ELF-1 (cell line): ENCODE measurements at places on chromosomes 7 and 10.

DNA sequence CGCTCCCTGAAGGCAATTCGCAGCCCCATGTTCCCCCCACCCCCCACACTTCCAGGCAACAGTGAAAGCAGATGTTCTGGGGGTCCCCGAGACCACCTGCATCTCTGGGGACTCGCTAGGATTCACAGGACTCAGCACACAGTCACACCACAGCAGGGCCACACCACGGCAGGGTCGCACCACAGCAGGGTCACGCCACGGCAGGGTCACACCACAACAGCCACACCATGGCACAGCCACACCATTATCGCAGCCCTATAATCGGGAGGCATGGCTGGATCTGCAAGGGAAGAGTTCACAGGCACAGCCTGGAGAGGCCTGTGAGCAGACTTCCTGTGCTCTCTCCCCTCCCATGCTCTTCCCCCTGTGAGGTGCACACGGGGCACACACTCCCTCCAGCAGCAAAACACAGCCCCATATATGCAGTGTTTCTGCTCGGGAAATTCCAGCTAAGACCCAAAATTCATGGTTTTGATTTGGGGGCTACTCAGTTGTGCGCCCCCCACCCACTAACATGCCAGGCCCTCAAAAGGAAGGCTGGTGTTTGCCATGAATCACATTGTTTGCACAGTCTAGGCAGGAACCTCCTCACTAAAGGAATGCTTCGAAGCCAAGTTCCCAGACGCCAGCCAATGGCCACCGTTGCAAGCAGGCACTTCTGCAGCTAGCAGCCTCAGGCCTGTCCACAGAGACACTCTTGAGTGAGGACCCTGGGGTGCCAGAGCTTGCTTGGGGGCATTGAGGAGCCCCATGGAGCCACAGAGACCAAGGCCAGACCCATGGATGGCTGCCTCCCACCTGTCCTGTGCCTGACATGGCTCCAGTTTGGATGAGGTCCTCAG lies 7.0 kb upstream of the DPYSL4 start:
- no peak for DNase-seq

- no peak for DNase-seq
Observed at GRCh38 chr10:33478675-33479125, 144.2 kb upstream of the NRP1 start.

DNA sequence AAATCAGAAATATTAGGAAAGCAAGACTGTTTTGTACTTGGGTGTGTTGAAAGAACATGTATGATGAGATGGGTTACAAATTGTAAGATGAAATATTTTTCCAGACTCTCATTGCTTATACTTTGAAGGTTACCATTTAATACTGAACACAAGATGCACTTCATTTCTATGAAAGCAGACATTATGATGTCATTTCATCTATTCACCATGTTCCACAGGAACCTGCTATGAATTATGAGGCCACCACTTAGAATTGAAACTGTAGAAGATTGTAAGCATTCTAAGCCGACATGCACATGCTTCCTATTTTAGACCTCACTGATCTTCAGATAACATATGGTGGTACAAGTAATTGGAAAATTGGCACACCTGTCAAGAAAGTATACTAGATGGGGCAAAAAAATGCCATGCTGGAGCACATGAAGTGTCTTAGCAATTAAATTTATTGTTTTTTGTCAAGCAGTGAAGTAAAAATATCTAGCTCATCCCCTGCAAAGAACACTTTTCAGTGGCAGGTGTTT lies 195.0 kb downstream of the PHF14 start:
- no peak for DNase-seq

DNA sequence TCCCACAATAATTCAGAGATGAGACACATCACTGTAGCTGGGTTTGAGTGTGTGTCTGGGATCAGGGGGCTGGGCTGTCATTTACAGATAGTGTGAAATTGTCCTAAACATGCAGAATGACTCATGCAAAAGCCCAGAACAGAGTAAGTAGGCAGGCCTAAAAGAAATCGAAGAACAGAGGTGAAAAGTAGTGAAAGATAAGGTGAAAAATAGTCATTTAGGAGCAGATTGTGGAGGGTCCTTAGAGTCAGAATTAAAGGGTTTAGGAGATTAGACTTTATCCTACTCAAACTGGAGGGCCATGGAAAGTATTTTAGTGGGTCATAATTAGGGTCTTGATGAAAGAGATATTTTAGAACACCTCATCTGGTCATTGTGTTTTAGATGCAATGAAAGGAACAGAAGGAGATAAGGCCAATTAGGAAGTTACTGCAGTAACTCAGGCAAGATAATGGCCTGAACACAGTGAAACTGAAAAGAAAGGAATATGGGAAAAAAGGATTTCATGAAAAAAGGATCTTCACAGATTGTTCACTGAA lies 58.3 kb upstream of the NEBL start:
- peak; percentile 21 for DNase-seq

GRCh38 chr7:123627851-123628250 lies 26.2 kb downstream of the ASB15 start:
- DNase-seq = no peak

DNA sequence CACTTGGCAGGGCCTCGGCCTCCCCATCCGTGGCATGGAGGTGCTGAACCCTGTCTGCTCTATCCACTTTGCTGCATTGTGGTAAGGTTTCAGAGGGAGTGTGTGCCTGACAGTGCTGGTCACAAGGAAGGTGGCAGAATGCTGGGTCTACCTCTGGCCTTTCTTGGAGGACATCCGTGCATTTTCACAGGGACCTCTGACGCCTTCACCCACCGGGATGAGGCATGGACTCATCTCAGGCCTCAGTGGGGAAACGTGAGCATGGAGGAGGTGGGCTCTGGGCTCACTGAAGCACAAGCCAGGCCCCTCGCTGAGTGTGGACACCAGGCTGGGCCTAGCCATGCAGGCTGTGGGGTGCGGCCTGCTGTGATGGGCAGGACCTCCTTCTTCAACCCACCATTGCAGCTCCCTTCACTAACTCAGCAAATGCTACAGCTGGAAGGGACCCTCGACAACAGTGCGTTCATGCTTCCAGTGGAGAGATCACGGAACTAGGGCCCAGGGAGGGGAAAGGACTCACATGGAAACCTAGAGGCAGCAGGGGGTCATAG lies 8.6 kb downstream of the TBATA start:
- DNase-seq = no peak

DNA sequence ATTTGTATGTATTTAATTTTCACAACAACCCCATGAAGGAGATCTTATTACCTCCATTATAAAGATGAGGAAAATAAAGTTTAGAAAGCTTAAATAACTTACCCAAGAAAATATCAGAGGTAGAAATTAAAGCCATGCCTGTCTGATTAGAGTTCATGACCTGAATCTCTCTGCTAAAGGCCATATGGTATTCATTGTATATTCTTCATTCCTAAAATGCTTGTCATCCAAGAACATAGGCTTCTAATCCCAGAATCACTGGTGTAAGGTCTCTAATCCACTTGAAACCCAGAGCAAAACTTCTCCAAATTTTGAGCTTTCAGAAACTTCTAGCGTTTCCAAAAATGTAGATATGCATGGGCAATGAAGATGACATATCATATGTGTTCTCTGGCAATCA lies 72.3 kb upstream of the YAE1 start:
- DNase-seq = no peak

- no peak for DNase-seq
Observed at GRCh38 chr7:20892776-20893175, 106.1 kb upstream of the SP8 start.

GRCh38 chr10:55163388-55163979 lies 362.5 kb upstream of the PCDH15 start:
- DNase-seq = no peak

- peak; percentile 89 for DNase-seq
Observed at GRCh38 chr10:4825868-4826791, at the start of gene AKR1E2. TSS of gene AKR1E2 (plus strand) at chr10:4826207. CDS start at chr10:4826325, 118 bp downstream.
